ENCODE measurements at places on chromosomes 12 and 14.

- no peak for DNase-seq
Measured at GRCh38 chr12:90972226-90972625, 17.2 kb upstream of the CCER1 start.

DNA sequence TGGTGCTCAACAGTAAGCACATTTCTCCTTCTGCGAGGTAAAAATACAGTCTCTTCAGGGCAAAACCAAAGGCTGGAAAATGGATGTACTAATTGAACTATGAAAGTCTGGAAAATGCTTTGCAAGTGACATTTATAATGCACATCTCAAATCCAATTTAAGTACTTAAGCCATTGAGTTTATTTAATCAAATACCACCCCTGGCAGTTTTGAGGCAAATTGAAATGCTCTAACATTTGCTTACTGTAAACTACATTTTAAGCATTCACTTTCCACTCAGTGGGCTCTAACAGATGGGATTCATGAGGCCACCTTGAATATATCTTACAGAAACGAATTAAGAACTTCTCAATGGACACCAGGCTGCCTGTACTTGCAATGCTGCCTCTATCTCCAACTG is 69.7 kb downstream of the HELB start:
- no peak for DNase-seq

GRCh38 chr14:32300136-32300535 is 29.0 kb upstream of the AKAP6 start:
- DNase-seq = no peak

DNA sequence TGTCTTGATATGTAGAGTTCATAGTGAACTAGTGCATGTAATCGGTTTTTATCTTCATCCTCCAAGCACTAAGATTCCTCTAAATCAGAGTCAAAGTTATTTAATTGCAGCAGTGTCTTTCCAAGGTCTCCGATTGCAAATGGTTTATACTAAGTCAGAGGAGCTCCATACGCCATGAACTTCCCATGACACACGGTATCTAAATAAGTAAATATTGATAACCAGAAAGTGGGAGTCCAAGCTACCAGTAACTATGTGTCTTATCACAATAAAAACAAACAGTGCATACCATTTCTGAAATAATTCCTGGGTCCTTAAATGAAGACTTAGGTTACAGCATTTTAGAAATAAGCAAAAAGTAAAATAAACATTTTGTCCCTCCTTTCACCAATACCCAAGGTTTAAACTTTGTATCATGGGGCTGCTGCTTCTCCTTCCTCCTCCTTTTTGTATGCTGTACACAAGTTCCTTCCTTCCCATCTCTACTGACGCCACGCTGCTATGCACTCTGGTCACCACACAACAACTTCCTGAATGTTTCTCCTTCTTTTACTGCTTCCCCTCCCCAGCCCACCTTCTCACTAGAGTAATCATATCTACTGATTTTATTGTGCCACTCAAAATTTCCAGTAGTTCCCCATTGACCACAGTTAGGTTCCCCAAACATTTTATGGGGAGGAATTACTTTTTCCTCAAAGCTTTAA is 10.7 kb downstream of the NR1H4 start:
- DNase-seq = no peak

- no peak for DNase-seq
Measured at GRCh38 chr14:52069307-52070050, 620 bp upstream of the NID2 start.

DNA sequence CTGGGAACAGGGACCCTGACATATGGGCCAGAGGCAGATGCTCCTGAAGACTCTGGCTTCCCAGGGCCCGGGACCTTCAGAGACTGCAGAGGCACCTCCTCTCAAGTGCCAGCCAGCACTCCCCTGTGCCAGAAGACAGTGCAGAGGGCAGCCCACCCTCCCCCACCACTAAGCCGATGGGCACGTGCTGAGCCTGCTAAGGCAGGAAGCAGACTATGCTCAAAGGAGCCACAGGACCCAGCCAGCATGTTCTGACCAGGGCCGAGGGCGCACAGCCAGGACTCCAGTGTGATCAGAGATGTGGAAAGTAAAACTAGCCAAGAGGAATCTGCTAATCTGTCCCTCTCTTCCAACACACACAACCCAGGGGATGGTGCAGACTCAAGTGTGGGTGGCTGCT is 29.8 kb downstream of the DIO3 start:
- no peak for DNase-seq

DNA sequence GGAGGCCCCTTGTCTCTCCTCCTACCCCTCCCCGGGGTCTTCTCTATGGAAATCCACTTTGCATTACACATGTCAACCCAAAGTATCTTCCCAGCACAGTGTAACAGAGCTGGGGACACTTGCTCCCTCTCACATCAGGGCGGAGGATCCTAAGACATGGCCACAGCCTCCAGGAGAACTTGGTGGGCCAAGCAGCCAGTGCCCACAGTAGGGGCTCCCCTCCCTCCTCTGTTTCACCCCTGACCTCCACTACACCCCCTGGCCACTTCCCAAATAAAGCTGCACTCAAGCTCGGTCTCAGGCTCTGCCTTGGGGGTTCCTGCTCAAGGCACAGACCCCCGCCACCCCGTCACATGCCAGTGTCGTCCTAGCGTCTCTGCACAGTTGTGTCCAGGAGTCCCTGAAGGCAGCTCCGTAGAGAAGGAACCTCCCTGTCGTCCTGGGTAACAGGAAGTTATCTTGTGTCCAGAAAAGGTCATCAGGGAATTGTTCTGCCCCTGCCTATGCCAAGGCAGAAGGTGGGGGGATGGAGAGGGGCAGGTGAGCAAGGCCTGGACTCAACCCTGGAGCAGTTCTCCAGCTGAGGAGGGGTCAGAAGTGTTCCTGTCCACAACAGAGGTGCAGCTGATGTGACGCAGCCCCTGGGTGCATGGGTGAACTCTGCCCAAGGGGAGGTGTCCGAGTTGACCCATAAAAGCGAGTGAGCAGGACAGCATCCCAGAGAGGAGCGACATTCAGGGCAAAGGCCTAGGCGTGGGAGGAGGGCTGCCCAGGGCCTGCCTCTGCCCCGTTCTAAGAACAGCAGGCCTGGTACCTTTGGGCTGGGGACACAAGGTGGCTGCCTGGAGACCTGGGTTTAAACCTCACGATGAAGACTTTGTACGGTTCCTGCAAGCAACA is 25.5 kb downstream of the DIO3 start:
- no peak for DNase-seq

- DNase-seq = no peak
Measured at GRCh38 chr12:12099102-12099501, 28.4 kb downstream of the BCL2L14 start.

DNA sequence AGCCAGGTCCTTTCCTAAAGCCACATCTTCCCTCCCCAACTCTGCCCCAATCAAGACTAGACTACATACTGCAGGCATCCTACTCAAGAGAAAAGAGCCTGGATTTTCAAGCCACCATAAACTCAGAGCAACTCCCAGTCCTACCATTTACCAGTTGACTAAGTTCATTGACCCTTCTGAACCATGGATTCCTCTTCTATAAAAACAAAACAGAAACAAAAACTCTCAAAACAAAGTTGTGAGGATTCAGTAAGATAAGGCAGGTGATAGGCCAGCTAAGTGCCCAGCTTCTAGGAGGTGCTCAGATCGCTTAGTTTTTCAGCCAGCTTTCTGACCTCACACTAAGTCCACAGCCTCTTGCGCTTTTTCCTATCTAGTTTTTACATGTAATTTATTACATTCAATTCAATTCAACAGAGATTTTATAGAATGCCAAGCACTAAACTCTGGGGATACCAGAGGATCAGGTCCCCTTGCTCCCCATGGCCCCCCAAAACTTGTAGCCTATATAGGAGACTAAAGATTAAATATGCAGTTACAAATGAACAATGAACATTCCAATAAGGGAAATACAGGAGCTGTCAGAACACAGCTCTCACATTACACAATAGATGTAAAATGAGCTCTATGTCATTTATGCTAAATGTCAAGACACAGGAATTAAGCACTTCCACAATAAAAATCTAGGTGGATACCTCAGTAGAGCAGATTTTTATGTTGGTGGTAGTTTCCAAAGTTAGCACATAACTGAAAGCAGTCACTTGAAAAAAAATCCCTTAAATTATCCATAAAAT is 104.5 kb upstream of the EGLN3 start:
- DNase-seq = no peak

DNA sequence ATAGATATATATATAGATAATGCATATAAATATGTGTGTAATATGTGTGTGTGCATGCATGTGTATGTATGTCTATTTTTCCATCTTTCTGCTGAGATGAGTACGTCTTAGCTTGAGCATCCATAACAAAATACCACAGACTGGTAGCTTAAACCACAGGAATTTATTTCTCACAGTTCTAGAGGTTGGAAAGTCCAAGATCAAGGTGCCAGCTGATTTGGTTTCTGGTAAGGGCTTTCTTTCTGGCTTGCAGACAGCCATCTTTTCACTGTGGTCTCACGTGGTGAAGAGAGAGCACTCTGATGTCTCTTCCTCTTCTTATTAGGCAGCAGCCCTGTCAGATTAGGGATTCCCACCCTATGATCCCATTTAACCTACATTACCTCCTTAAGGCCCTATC is 47.3 kb downstream of the ACSM4 start:
- DNase-seq = no peak

GRCh38 chr12:12899530-12900380 is 8.4 kb downstream of the GPRC5A start:
- DNase-seq = no peak

GRCh38 chr12:68037616-68038255 is 48.5 kb downstream of the IFNG-AS1 start:
- DNase-seq = no peak
